ENCODE measurements at places on chromosomes 2 and 18. TPM values are rescaled to one million over a fixed set of nuclear protein-coding genes. Genes with fewer than 3 reads are reported as not detected.
A peak's percentile ranks its signal among the peaks of the same experiment; 100 is the strongest.

The WNT10A gene
- 3.4 TPM for total RNA-seq

The TPO gene
- not detected for total RNA-seq

- no peaks in the 10 kb centered on the region for H3K4me1 ChIP-seq
- no peak overlapping the region for H3K27ac ChIP-seq
- peaks cover 7% of the 10 kb centered on the region for H3K27me3 ChIP-seq
- DNase-seq, result no peak
- H3K4me3 ChIP-seq, result no peak overlapping the region
- no peaks in the 10 kb centered on the region for H3K36me3 ChIP-seq
Measured at GRCh38 chr2:234846599-234847363, 105.0 kb upstream of the SH3BP4 start.

The CERKL gene
- 0.07 TPM for total RNA-seq

GRCh38 chr18:79912994-79913831, 38.2 kb downstream of the SLC66A2 start:
- H3K27me3 ChIP-seq, result no peaks in the 10 kb centered on the region
- H3K36me3 ChIP-seq, result peaks cover 21% of the 10 kb centered on the region
- peak overlapping the region; percentile 23 for H3K4me3 ChIP-seq
- H3K27ac ChIP-seq, result no peak overlapping the region

DNA sequence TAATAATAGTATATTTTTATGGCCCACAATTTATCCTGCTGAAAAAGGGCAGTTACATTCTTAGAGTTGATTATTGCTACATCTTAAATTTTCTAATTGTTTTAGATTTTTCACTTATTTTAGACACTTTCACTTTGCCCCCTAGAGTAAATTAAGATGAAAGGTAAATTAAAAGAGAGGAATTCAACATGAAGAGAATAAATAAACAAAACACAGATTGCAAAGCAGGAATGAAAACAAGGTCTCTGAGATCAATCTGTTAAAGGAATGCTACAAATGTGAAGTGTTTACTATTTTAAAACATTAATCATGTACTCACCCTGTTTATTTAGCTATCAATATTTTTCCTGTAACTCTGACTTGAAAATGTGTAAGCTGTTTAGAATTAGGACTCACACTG, 113.5 kb upstream of the ETAA1 start:
- no peaks in the 10 kb centered on the region for H3K36me3 ChIP-seq
- H3K4me3 ChIP-seq, result no peak overlapping the region
- peaks cover 15% of the 10 kb centered on the region for H3K27me3 ChIP-seq
- H3K27ac ChIP-seq, result no peak overlapping the region
- DNase-seq, result no peak

- peaks cover 53% of the 10 kb centered on the region for H3K27me3 ChIP-seq
- DNase-seq, result peak; percentile 72
- H3K36me3 ChIP-seq, result peaks cover 24% of the 10 kb centered on the region
- peaks cover 61% of the 10 kb centered on the region for H3K4me1 ChIP-seq
- peak overlapping the region; percentile 90 for H3K27ac ChIP-seq
- H3K4me3 ChIP-seq, result peak overlapping the region; percentile 81
Measured at GRCh38 chr2:15177103-15177502, 384.0 kb downstream of the NBAS start.

GRCh38 chr2:61057562-61057961, 8.1 kb upstream of the SANBR start:
- H3K4me3 ChIP-seq, result no peak overlapping the region
- H3K4me1 ChIP-seq, result no peaks in the 10 kb centered on the region
- H3K27ac ChIP-seq, result no peak overlapping the region
- no peak for DNase-seq
- H3K36me3 ChIP-seq, result peaks cover 3% of the 10 kb centered on the region

GRCh38 chr2:123769001-123769400, 256.1 kb upstream of the CNTNAP5 start:
- no peaks in the 10 kb centered on the region for H3K27me3 ChIP-seq
- H3K36me3 ChIP-seq, result no peaks in the 10 kb centered on the region
- no peak overlapping the region for H3K27ac ChIP-seq

DNA sequence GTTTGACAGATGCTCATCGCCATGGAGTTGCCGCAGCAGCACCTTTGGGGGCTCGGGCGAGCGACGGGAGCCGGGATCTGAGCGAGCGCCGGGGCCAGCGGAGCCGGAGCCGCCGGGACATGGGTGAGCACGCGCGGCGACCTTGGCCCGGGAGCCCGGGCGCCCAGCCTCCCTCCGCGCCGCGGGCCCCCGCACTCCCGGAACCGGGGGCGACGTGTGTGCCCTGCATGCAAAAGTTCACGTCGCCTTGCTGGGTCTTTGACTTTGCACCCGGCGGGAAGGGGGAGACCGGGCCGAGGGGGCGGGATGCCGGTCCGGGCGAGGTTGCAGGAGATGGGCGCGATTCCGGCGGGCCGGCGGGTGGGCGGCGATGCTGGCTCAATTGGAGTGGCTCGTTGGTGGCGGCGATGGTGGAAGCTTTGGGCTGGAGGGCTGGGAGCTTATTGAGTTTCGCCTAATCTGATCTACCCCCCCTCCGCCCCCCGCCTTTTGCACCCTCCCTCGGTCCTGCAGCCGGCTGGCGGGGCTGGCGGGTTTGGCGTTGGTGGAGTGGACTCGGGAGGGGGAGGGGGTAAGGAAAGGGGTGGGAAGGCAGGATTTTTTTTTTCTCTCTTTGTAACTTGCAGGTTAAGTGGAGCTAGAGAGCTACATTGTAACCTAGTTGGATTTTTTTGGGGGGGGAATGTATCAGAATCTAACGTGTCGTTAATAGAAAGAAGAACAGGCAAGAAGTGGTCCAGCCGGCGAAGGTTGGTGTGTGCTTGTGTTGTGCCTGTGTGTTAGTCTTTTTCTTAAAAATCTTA, at the start of gene SETBP1:
SETBP1 (plus strand) TSS at position 616 of the 803 bp plus-strand sequence. CDS start 20,459 bp downstream, outside the sequence.
- peaks cover 24% of the 10 kb centered on the region for H3K27me3 ChIP-seq
- no peaks in the 10 kb centered on the region for H3K36me3 ChIP-seq
- H3K4me1 ChIP-seq, result peaks cover 9% of the 10 kb centered on the region
- no peak within 1 kb of the TSS for H3K4me3 ChIP-seq

The ASTL gene
- 9.1 TPM for total RNA-seq

GRCh38 chr2:222804351-222804750, 56.5 kb upstream of the ACSL3 start:
- DNase-seq, result no peak
- H3K27me3 ChIP-seq, result peaks cover 24% of the 10 kb centered on the region
- peaks cover 13% of the 10 kb centered on the region for H3K4me1 ChIP-seq

DNA sequence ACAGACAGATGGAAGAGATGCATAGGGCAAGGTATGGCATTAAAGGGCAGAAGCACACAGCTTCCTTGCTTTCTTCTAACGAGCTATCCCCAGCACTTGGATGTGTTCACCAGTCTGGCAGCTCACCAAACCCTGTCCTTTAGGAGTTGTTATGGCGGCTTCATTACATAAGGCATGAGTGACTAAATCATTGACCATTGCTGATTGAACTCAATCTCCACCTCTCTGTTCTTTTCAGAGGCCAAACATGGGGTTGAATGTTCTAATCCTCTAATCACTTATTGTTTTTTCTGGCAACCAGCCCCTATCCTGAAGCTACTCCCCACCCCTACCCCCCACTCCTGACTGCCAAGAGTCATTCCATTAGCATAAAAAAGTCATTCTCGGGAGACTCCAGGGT, 301.8 kb downstream of the XIRP2 start:
- no peaks in the 10 kb centered on the region for H3K4me1 ChIP-seq
- H3K27ac ChIP-seq, result no peak overlapping the region
- H3K36me3 ChIP-seq, result no peaks in the 10 kb centered on the region
- H3K4me3 ChIP-seq, result no peak overlapping the region
- no peaks in the 10 kb centered on the region for H3K27me3 ChIP-seq
- DNase-seq, result no peak

The ASPRV1 gene
- total RNA-seq, result 2.0 TPM

DNA sequence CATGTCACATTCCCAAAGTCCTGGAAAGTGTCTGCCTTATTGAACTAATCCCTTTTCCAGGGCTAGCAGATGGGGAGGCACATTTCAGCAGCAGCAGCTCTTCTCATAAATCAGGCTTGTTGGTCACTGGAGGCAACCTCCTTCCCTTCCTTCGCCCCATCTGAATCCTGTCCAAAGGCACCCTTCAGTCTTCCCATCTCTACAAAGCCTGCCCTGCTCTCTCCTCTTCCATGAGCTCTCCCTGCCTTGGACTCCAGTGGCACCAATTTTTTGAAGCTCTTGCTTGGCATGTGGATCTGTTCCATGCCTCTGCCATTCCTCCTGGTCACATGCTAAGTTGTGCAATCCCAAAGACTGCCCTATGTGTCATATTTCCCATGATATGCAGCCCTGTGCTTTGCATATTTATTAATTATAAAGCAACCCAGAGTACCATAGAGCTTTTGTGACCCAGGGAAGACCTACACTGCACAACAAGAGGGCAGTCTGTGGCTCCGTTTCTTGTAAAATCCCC, 70.3 kb downstream of the ANTXR1 start:
- H3K4me3 ChIP-seq, result no peak overlapping the region
- no peak overlapping the region for H3K27ac ChIP-seq
- no peak for DNase-seq
- H3K36me3 ChIP-seq, result no peaks in the 10 kb centered on the region
- peaks cover 65% of the 10 kb centered on the region for H3K27me3 ChIP-seq
- no peaks in the 10 kb centered on the region for H3K4me1 ChIP-seq

DNA sequence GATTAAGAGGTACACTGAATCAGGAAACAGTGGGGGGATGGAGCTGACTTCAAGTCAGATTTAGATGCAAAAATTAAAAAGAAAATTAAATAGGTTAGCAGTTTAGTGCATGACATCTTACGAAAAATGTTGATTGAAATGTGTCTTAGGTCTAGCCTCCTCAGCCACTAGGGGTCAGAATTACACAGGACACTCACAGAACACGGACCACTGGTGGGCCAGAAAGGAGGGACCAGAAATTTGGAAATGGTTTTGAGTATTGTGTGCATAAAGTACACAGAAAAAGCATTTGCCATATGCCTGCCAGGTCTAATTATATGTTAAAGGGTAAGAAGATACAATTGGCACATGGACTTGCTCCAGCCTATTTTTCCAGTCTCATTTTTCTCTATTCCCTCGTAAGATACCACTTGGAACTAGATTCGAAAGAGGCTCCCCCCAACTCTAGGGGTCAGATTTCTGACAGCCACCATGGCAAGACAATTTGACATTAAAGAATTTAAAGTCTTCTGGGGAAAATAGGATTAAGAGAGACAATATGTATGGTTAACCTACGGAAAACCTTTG, 550.2 kb upstream of the SETBP1 start:
- DNase-seq, result peak; percentile 3
- peaks cover 3% of the 10 kb centered on the region for H3K36me3 ChIP-seq
- H3K4me3 ChIP-seq, result no peak overlapping the region
- H3K4me1 ChIP-seq, result no peaks in the 10 kb centered on the region
- H3K27ac ChIP-seq, result no peak overlapping the region

DNA sequence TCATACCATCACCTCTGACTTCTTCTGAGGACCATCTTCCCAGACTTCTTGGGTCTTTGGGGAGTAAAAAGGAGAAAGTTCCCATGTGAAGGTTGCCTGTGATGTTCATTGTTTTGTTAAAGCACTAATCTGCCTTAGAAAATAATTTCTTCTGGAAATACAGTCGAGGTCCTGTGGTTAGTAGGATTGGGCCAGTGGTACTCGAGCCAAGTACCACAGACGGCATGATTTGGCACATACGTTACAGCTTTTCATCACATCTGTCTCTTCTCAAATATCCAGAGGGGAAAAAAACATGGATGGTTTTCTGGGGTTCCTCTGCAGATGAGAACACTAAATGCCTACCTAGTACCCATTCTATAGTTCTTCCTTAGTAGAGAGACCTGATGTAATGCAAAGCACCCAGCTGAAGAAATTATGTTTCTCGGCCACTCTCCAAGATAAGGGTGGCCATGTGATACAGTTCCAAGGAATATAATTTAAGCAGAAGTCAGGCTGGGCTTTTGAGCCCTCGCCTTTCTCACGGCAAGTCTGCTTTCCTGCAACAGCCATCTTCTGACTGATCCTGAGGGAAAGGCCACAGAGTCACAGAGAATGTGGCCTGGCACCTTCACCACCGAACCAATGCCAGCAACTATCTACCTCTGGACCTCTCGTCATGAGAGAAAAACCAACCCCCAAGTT, 161.0 kb downstream of the RNF152 start:
- DNase-seq, result no peak
- H3K27me3 ChIP-seq, result peaks cover 24% of the 10 kb centered on the region
- no peak overlapping the region for H3K4me3 ChIP-seq
- H3K27ac ChIP-seq, result no peak overlapping the region
- H3K36me3 ChIP-seq, result no peaks in the 10 kb centered on the region

- H3K27ac ChIP-seq, result no peak overlapping the region
- peaks cover 51% of the 10 kb centered on the region for H3K4me1 ChIP-seq
- DNase-seq, result no peak
Measured at GRCh38 chr2:224032283-224032682, 6.8 kb downstream of the SERPINE2 start.

The GALNT13 gene
- total RNA-seq, result not detected

GRCh38 chr18:3486512-3486911, 36.5 kb downstream of the TGIF1 start:
- peaks cover 11% of the 10 kb centered on the region for H3K4me1 ChIP-seq
- no peak for DNase-seq
- peaks cover 1% of the 10 kb centered on the region for H3K36me3 ChIP-seq

The CTDSP1 gene
- total RNA-seq, result 76.7 TPM

The MYO7B gene
- 0.50 TPM for total RNA-seq

- no peak for DNase-seq
- no peaks in the 10 kb centered on the region for H3K36me3 ChIP-seq
- no peaks in the 10 kb centered on the region for H3K4me1 ChIP-seq
- H3K27me3 ChIP-seq, result peaks cover 15% of the 10 kb centered on the region
- H3K27ac ChIP-seq, result no peak overlapping the region
Measured at GRCh38 chr2:88230911-88231310, 60.8 kb downstream of the THNSL2 start.

DNA sequence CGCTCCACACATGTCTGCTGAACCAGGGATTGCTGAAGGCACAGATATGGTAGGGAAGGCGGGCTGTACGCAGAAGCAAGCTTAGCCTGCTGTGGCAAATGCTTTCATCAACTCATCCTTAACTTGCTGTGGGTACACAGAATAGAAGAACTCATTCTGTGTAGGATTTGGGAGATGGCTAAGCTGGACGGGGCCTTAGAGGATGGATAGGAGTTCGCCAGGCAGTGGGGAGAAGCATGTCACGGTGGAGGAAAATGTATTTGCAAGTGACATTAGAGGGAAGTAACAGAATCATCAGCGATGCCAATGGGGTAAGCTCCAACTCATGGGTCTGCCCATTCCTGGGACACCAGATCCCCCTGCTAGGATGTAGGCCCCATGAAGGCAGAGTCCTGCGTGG, 96.7 kb upstream of the SMIM21 start:
- DNase-seq, result no peak
- no peaks in the 10 kb centered on the region for H3K4me1 ChIP-seq
- no peak overlapping the region for H3K4me3 ChIP-seq
- no peaks in the 10 kb centered on the region for H3K36me3 ChIP-seq
- H3K27me3 ChIP-seq, result peaks cover 6% of the 10 kb centered on the region
- no peak overlapping the region for H3K27ac ChIP-seq

GRCh38 chr2:102376052-102376591, 20.5 kb downstream of the IL18R1 start:
- H3K27me3 ChIP-seq, result no peaks in the 10 kb centered on the region
- H3K4me1 ChIP-seq, result peaks cover 18% of the 10 kb centered on the region
- H3K36me3 ChIP-seq, result peaks cover 64% of the 10 kb centered on the region
- peak overlapping the region; percentile 42 for H3K4me3 ChIP-seq
- DNase-seq, result no peak

The TUBA3E gene
- not detected for total RNA-seq

The RAMP1 gene
- 1.00 TPM for total RNA-seq

All from activated T-cell treated with anti-CD3 and anti-CD28 coated beads, Interleukin-2, amount 50 U/mL, for 72 hours (primary cell).